ENCODE measurements at places on chromosomes 5 and 9. TPM values are rescaled to one million over a fixed set of nuclear protein-coding genes. Genes with fewer than 3 reads are reported as not detected.
A peak's percentile ranks its signal among the peaks of the same experiment; 100 is the strongest.

GRCh38 chr5:32839106-32839505 is 128.0 kb downstream of the NPR3 start:
- no peaks in the 10 kb centered on the region for H3K36me3 ChIP-seq
- no peaks in the 10 kb centered on the region for H3K27me3 ChIP-seq
- no peak for DNase-seq
- no peak overlapping the region for H3K27ac ChIP-seq
- H3K4me3 ChIP-seq, result no peak overlapping the region
- peaks cover 17% of the 10 kb centered on the region for H3K4me1 ChIP-seq

DNA sequence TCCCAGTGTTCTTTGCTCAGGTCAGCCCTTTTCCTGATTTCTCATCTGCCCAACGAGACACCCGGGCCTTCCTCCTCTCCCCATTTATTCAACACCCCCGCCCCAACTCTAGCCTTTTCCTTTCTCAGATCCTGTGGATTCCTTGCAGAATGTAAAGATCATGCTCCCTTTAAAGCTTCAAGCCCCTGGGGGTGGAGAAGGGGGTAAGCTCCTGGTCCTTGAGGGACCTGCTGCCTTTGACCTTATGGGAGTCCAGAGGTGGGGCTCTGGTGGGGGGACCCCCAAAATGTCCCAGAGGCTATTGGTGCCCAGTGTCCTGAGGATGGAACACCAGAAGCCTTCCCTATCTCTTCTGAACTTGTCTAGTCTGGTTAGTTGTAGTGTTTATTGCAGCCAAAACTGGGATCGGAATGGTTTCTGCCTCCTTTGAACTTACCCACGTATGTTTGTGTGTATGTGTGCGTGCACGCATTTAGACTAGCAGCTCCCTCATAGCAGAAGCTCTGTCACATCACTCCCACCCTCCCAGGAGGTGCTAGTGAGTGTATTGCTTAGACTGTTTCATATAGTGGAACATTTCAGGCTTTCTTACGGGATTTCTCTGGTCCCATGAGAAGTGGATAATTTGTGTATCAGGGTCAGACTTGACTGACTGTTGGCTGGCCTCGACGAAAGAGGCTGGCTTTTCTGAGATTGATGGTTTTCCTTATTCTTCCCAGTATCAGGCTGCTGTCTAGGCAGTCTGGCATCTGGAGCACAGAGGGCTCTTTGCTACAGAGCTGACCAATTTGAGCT is 1.1 kb downstream of the GALNT10 start:
- no peak for DNase-seq
- no peaks in the 10 kb centered on the region for H3K36me3 ChIP-seq
- no peaks in the 10 kb centered on the region for H3K27me3 ChIP-seq
- H3K27ac ChIP-seq, result no peak overlapping the region
- peaks cover 41% of the 10 kb centered on the region for H3K4me1 ChIP-seq

- DNase-seq, result no peak
- H3K27me3 ChIP-seq, result no peaks in the 10 kb centered on the region
- H3K36me3 ChIP-seq, result no peaks in the 10 kb centered on the region
- no peak overlapping the region for H3K4me3 ChIP-seq
- no peak overlapping the region for H3K27ac ChIP-seq
Measured at GRCh38 chr5:124154714-124155113, 591.7 kb downstream of the ZNF608 start.

- H3K4me3 ChIP-seq, result no peak overlapping the region
- no peaks in the 10 kb centered on the region for H3K4me1 ChIP-seq
- DNase-seq, result no peak
- H3K36me3 ChIP-seq, result no peaks in the 10 kb centered on the region
Measured at GRCh38 chr5:90297045-90297764, 112.4 kb downstream of the CETN3 start.

DNA sequence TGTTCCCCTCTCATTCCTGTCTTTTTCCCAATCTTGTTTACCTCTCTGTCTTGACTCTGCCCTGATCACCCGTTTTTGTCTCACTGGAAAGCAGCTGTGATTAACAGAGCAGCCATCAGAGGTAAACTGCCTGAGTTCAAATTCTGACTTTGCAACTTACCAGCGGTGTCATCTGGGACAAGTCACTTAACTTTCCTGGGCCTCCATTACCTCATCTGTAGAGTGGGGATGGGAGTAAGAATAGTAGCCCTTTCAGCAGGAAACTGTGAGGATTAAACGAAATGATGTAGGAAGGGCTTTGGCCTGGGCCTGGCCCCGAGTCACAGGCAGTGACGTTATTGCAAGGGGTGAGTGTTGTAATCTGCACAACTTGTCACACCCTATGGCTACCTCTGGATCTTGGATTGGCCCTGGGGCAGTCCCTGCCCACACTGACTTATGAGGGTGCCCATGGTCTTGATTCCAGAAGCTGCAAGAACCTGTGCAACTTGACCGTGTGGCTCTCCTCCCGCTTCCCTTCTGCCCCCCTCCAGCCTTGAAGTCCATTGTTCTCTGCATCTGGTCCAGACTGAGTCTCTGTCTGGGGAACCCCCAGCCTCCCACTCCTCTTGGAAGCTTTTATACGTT is 657 bp upstream of the PCDH12 start:
- H3K4me1 ChIP-seq, result no peaks in the 10 kb centered on the region
- no peaks in the 10 kb centered on the region for H3K27me3 ChIP-seq

SEPTIN8 gene
- total RNA-seq, result 52.8 TPM

DNA sequence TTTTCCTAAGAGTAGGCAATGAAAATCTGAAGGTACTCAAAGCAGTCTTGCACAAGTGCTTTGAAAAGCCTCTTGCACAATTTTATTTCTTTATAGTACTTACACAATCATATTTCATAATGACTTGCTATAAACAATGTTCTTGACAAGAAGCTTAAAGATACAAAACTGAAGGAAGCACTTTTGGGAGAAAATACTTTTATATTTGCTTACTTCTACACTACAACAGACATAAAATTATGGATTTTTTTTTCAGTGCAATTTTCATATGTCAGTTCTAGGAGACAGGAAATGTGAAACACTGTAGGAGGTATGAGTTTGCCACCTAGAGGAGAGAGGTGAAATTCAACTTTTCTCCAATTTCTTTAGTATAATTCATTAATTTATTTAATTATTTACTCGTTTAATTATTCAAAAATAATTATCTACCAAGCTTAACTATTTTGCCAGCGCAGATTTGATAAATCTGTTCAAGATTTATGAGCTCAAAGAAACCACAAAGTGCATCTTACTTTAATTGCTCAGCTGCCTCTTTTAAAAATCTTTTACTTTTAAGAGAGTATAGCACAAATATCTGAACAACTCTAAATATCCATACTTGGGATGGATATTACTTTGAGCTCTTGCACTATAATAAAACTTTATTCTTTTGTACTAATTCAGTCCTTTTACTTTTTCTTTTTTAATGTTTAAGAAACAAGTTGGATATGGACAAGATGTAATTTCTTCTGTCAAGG is 29.0 kb upstream of the CDKN2B start:
- H3K36me3 ChIP-seq, result no peaks in the 10 kb centered on the region
- DNase-seq, result no peak
- no peak overlapping the region for H3K27ac ChIP-seq
- no peak overlapping the region for H3K4me3 ChIP-seq

NR4A3 gene
- total RNA-seq, result 23.3 TPM

- no peaks in the 10 kb centered on the region for H3K4me1 ChIP-seq
- no peak overlapping the region for H3K4me3 ChIP-seq
- no peaks in the 10 kb centered on the region for H3K36me3 ChIP-seq
- H3K27me3 ChIP-seq, result no peaks in the 10 kb centered on the region
- no peak overlapping the region for H3K27ac ChIP-seq
Measured at GRCh38 chr5:1056611-1057484, 48.2 kb downstream of the NKD2 start.

DNA sequence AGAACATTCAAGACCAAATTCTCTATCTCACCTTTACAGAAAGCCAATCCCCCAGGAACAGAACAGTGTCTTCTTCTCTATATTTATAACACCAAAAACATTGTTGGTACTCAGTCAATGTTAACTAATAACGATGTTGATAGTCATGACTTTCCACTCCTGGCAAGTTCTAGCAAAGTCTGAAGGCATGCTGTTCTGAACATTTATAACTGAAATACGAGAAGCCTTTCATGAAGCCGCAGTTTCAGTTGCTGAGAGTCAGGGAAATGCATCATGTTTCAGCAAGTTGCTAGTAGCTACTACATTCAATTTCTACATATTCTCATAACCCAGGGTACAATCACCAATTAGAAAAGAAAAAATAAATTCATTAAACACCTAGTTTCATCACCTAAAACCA is 301.4 kb downstream of the PDE4D start:
- no peaks in the 10 kb centered on the region for H3K27me3 ChIP-seq
- peaks cover 8% of the 10 kb centered on the region for H3K4me1 ChIP-seq
- DNase-seq, result no peak
- H3K36me3 ChIP-seq, result no peaks in the 10 kb centered on the region
- H3K4me3 ChIP-seq, result no peak overlapping the region

ORM2 gene
- not detected for total RNA-seq

FAM169A gene
- 0.98 TPM for total RNA-seq

DNA sequence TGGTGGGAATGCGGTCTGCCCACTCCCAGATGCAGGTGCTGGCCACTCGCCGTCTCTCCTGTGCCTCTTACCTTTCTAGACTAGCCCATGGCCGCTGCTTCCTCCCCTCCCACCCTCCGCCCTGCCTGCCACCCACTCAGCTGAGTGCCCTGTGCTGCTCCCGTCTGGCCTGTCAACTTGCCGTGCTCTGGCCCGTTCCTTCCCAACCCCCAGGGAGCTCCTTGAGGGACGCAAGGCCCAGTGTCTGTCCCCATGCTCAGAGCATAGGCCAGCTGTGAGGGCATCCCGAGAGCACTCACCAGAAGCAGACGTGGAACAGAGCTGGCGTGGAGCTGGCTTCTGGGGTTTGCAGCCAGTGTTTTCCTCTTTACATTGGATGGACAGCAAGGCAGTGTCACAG is 20.2 kb downstream of the HNRNPH1 start:
- no peak for DNase-seq
- no peaks in the 10 kb centered on the region for H3K36me3 ChIP-seq
- no peaks in the 10 kb centered on the region for H3K27me3 ChIP-seq
- peaks cover 25% of the 10 kb centered on the region for H3K4me1 ChIP-seq
- H3K27ac ChIP-seq, result no peak overlapping the region

DNA sequence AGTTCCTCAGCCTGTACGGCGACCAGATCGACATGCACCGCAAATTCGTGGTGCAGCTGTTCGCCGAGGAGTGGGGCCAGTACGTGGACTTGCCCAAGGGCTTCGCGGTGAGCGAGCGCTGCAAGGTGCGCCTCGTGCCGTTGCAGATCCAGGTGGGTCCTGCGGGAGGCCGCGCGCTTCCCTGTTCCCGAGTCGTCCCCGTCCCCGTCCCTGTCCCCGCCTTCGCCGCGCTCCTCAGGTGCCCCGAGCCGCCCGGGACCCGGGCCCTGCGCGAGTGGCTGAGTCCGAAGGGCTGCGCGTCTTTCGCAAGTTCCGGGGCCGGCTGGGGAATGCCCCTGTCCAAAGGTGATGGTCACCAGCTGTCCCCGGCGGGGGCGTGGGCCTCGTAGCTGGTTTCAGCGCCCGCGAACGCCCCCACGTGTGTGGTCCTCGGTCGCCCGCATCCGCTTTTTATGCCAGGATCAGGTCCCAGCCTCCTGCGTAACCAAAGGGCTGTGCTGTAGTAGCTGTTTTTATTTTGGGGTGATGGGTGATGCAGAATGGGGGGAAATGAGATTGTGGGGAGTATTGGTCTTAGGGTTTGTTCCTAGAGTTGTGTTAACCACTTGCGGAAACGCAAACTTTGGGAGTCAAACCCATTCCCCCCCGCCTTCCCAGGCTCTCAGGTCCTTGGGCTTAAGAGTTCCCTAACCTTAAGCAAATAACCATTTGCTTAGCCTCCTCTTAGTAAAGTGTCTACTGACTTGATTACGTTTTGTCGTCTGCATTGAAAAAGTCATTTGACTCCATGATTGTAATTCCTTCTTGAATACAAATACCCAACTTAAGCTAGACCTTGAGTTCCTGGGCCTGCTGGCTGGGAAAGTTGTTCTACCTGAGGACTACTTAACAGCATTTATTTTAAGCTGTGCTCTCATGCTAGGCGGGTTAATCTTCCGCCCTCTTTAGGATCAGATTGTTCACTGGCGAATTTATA is 663 bp downstream of the ISOC1 start:
- H3K4me3 ChIP-seq, result peak overlapping the region; percentile 97
- peaks cover 49% of the 10 kb centered on the region for H3K4me1 ChIP-seq
- H3K27ac ChIP-seq, result peak overlapping the region; percentile 94
- H3K27me3 ChIP-seq, result no peaks in the 10 kb centered on the region
- DNase-seq, result peak; percentile 90
- no peaks in the 10 kb centered on the region for H3K36me3 ChIP-seq

ACTL7A gene
- not detected for total RNA-seq

GRCh38 chr5:60649288-60649917 is 50.6 kb downstream of the DEPDC1B start:
- H3K4me1 ChIP-seq, result no peaks in the 10 kb centered on the region
- no peaks in the 10 kb centered on the region for H3K36me3 ChIP-seq
- DNase-seq, result no peak
- H3K4me3 ChIP-seq, result no peak overlapping the region
- H3K27ac ChIP-seq, result no peak overlapping the region
- H3K27me3 ChIP-seq, result no peaks in the 10 kb centered on the region

PCDHA13 gene
- not detected for total RNA-seq

RGS7BP gene
- total RNA-seq, result 11.8 TPM

- no peaks in the 10 kb centered on the region for H3K27me3 ChIP-seq
- DNase-seq, result peak; percentile 89
- no peaks in the 10 kb centered on the region for H3K36me3 ChIP-seq
- peaks cover 77% of the 10 kb centered on the region for H3K4me1 ChIP-seq
- peak overlapping the region; percentile 1 for H3K4me3 ChIP-seq
- H3K27ac ChIP-seq, result peak overlapping the region; percentile 89
Measured at GRCh38 chr9:94920420-94921091, 194.1 kb downstream of the AOPEP start.

- H3K36me3 ChIP-seq, result no peaks in the 10 kb centered on the region
- peak within 1 kb of the TSS; percentile 91 for H3K27ac ChIP-seq
- DNase-seq, result no peak
- H3K4me3 ChIP-seq, result peak within 1 kb of the TSS; percentile 74
- H3K4me1 ChIP-seq, result peaks cover 23% of the 10 kb centered on the region
Measured at GRCh38 chr5:107670932-107671741, at the start of gene EFNA5. Gene EFNA5 (minus strand): TSS chr5:107670937.

- no peak for DNase-seq
- no peaks in the 10 kb centered on the region for H3K4me1 ChIP-seq
- H3K4me3 ChIP-seq, result no peak overlapping the region
- no peaks in the 10 kb centered on the region for H3K27me3 ChIP-seq
- H3K27ac ChIP-seq, result no peak overlapping the region
Measured at GRCh38 chr9:135295551-135296300, 183.9 kb upstream of the PPP1R26 start.

AK8 gene
- total RNA-seq, result 0.25 TPM

TMOD1 gene
- total RNA-seq, result 21.1 TPM

WDR38 gene
- not detected for total RNA-seq

PCDHGA8 gene
- total RNA-seq, result 6.4 TPM

- H3K27ac ChIP-seq, result peak overlapping the region; percentile 90
- H3K27me3 ChIP-seq, result no peaks in the 10 kb centered on the region
- no peak for DNase-seq
- peak overlapping the region; percentile 96 for H3K4me3 ChIP-seq
Measured at GRCh38 chr9:125239631-125240597, 1.2 kb downstream of the HSPA5 start.

GRCh38 chr5:56360816-56361215 is 127.7 kb upstream of the ANKRD55 start:
- H3K4me3 ChIP-seq, result no peak overlapping the region
- H3K27ac ChIP-seq, result no peak overlapping the region
- H3K4me1 ChIP-seq, result peaks cover 8% of the 10 kb centered on the region

ZBTB26 gene
- total RNA-seq, result 7.9 TPM

All from vagina (tissue), 2 donors.